NCI-H526 treated with DMSO at 0.1 percent for 48 hours (cell line): ENCODE measurements at places on chromosomes 4 and X.

DNA sequence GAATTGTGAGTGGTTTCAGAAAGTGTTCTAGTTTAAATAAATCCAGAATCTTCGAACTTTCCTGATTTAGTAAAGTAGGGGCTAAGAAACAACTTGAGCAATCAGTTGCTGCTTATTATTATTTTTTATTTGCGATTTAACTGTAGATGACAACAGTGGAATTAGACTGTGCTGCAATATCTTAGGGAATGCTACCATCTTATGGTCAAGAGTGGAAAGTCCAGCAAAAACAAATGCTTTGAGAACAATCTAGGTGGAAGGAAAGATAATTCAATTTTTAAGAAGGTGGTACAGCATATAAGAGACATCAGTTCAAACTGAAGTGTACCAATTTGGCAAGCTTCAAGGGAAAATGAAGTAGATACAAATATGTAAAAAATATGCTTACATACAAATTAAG is 73.3 kb downstream of the CYLC1 start:
- no peak for DNase-seq

DNA sequence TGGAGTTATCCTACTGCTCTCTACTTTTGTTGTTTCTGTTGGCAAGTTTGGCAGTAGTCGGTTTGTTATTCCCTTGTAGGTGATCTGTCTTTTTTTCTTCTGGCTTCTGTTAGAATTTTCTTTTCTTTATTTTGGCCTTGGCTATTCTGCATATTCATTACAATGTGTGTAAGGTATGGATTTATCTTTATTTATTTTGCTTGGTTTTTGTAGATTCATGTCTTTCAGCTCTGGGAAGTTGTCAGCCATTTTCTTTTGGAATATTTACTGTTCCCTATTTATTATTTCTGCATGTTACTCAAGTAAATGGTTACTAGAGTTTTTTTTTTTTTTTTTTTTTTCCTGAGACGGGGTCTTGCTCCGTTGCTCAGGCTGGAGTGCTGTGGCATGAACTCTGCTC is 12.6 kb downstream of the ADD1 start:
- DNase-seq, result no peak

DNA sequence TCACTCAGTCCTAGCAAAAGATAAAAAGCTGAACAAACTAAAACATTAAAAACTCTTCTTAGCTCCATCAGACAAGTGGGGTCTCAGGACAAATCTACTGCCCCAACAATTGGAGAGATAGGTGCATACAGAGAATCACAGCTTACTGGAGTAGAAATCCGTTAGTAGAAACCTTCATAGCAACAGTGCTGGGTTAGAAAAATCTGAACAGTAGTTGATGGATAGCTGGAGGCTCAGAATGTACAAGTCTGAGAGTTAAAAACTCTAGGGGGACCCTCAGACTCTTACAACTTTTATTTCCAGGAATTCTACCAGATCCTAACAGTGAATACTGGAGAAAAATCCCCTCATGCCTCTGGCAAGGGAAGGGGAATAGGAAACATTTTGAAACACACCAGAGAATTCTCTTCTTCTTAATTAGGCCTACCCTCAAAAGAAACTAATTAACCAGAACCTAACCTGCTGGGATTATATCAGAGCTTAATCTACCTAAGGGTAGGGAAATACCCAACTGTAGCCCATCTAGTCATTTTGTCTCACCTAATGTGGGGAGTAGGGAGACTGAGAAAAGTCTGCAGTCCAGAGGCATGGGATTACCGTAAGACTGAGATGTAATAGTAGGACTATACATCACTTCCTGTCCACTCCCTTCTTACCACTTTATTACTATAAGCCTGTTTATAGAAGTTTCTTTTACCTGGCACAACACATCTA is 165.0 kb upstream of the CTSO start:
- DNase-seq, result no peak

GRCh38 chrX:51779306-51779705 is 36.1 kb downstream of the GSPT2 start:
- DNase-seq, result no peak

GRCh38 chrX:68833855-68834331 is 5.1 kb downstream of the EFNB1 start:
- DNase-seq, result no peak

DNA sequence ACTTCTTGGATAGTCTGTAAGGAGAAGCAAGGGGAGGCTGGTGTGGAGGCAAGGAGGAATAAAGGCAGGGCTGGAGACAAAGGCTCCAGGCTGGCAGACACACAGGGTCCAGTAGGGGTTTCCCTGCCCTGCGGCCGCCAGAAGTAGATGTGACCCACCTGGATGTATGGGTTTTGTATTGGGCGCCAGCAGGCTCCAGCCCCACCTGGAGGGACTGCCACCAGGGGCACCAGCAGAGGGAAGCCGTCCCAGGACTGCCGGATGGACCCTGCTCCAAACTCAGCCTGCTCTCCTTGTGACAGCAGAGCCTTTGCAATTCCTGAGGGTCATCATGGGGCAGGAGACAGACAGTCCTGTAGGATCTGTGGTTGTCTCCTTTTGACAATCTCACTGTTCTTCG is 52.7 kb downstream of the MGST2 start:
- no peak for DNase-seq

- no peak for DNase-seq
Measured at GRCh38 chr4:4704267-4704666, 155.2 kb upstream of the MSX1 start.

GRCh38 chr4:130424211-130424610 is 1328.3 kb downstream of the C4orf33 start:
- no peak for DNase-seq

DNA sequence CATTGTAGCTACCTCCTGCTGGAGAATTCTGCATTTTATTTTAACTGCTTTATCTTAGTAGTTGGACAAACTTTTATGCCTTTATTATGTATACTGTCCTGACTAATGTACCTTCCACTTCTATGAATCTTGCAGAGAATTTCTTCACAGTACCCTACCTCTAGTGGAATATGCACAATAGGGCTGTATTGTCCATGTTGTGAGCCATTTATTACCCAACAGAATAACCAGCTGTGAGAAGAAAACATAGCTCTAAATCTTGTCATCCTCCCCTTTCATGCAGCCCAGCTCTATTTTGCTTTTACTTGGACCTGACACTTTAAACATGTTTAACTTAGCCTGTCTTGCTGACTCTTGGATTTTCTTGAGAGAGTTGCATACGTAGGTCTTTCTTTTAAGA is 56.2 kb downstream of the MCUB start:
- no peak for DNase-seq

DNA sequence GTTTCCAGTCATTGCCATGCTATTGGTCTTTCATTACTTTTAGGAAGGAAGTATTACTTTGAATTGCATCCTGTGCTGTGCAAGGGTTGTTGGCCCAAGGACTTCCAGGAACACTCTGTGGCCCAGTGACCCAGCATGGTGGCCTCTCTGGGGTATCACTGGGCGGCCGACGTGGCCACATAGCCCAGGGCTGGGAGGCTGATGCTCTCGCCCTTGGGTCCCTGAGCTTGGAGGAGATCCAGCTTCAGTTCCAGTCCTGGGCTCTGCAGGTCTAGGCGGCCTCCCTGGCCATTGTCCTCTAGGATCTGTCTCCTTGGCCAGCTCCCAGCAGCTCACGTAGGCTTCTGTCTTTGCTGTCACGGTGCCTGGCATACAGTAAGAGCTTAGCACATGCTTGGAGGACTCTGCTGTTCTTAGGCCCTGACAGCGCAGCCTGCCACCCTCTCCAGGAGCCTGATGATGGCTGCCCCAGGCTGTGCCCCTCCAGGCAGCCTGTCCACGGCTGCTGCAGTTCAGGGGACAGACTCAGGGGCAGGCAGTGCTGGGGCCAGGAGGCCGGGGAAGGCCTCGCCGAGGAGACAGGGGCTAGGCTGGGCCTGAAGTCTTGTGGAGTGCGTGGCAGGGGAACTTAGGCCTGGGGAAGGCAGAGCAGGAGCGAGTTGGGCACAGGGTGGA is 42.2 kb downstream of the SORCS2 start:
- no peak for DNase-seq
